ENCODE measurements at places on chromosomes 2 and 18. TPM values are rescaled to one million over a fixed set of nuclear protein-coding genes. Genes with fewer than 3 reads are reported as not detected.

Gene FEV
- not detected for total RNA-seq

Gene TMEM214
- total RNA-seq = 60.9 TPM

Gene TRABD2A
- 168 TPM for total RNA-seq

Gene KLHL14
- total RNA-seq = 1.1 TPM

Gene RGPD4
- 0.88 TPM for total RNA-seq

Gene RAD51AP2
- total RNA-seq = not detected

Gene CFC1
- not detected for total RNA-seq

Gene C2orf92
- total RNA-seq = 18.2 TPM

Gene CNTNAP5
- total RNA-seq = not detected

Gene DPYSL5
- not detected for total RNA-seq

Gene FBXO48
- total RNA-seq = 5.6 TPM

Gene UPP2
- not detected for total RNA-seq

Gene CD226
- total RNA-seq = 24.6 TPM

Gene SERPINB12
- not detected for total RNA-seq

Gene EPHA4
- total RNA-seq = 8.2 TPM

Gene TNFAIP6
- total RNA-seq = not detected

Gene TGIF1
- total RNA-seq = 83.6 TPM

Gene MC2R
- total RNA-seq = not detected

Gene KLHL41
- total RNA-seq = not detected

Gene DTNA
- not detected for total RNA-seq

Gene PKP4
- total RNA-seq = 24.2 TPM

Gene UGT1A4
- not detected for total RNA-seq

Gene TAF1B
- 19.3 TPM for total RNA-seq

Gene KCNJ13
- total RNA-seq = not detected

Gene TUBA3E
- total RNA-seq = not detected

Gene RAB27B
- 0.05 TPM for total RNA-seq

Gene SOX11
- not detected for total RNA-seq
